ENCODE measurements at places on chromosomes 3 and 15.

GRCh38 chr3:50662408-50662807, 12.3 kb upstream of the DOCK3 start:
- DNase-seq, result no peak

DNA sequence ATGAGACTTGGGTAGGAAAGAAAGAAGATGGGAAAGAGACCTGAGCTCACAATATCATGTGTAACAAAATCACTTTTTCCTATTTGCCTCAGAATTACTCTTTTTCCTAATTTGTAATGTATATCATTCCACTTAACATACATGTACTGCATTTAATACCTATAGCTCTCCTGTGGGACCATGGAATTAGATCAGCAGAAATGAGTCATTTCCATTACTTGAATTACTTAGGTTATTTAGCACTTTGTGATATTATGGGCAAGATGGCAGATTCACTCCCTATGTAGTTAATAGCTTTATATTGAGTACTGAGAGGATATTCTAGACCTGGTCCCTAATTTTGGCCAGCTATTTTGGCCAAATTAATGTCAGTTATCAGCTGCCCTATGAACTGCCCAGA, 70.5 kb downstream of the ZNF609 start:
- DNase-seq, result no peak

- DNase-seq, result no peak
Observed at GRCh38 chr15:35755237-35755802, 209.4 kb upstream of the DPH6 start.

DNA sequence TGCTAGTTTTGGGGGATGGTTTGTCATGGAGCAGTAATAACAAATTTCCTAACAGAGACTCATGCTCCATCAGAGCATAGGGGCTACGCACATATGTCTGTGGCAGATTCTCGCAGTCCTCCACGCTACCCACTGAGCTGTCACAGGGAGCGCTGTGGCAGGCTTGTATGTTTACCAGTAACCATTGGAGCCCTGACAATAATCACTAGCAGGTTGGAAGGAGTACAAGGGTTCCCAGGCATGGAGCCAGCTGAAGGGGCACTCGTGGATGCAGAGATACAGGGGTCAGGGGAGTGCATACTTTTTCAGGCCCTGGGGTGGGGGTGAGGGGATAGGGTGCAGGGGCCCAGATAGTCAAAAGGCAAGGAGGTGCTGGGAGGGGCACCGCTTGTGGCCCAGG, 7.9 kb upstream of the GP9 start:
- no peak for DNase-seq

DNA sequence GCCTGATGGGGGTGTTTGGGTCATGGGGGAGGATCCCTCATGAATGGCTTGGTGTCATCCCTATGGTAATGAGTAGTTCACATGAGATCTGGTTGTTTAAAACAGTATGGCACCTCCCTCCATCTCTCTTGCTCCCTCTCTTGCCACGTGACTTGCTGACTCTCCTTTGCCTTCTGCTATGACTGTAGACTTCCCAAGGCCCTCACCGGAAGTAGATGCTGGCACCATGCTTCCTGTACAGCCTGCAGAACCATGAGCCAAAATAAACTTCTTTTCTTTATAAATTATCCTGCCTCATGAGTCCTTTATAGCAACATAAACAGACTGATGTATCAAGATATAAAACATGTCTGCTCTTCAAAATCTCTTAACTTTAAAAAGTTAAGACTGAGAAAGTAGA, 96.1 kb downstream of the TFDP2 start:
- no peak for DNase-seq

- DNase-seq, result no peak
Observed at GRCh38 chr3:167572991-167573390, 80.8 kb downstream of the WDR49 start.

- DNase-seq, result no peak
Observed at GRCh38 chr3:11636394-11636770, 7.3 kb downstream of the VGLL4 start.

DNA sequence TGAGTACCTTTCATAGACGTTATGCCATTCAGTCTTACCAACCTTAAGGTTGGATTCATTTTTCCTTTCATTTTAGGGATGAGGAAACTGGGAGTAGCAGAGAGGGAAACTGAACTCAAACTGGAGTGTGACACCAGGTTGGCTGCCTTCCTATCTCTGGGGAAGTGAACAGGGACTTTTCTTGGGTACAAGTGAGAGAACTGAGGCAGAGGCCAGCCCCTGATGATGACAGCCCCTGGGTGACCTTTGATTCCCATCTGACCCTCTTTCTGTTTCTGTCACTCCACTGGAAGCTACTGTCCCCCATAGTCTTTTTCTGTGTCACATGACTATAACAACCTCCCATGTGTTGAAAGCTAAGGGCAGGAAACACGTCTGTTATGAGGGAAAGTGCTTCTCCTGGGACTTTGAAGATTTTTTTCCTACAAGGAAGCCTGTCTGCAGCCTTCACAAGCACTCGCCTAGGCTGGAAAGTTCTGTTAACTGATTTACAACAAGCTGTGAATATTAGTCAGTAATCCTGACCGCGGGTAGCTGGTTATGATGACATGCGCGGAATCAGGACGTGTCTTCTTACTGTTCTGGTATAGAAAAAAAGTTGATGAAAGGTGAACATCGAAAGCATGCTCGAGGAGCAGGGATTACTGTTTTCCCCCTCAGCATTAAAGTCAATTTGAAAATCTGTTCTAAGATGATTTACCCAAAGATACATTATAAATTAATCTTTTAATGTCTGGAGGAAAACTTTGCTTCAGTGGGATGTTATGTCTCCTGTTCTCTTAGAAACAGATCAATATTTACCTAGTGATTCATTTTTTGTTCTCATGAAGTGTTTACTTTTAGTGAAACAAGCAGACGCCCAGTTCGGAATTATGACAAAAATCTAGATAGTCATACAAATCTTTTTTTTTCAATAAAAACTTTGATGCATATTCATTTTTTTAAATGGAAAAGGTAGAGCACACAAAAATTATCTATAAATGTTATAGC, 31.5 kb downstream of the ABHD2 start:
- DNase-seq, result no peak

DNA sequence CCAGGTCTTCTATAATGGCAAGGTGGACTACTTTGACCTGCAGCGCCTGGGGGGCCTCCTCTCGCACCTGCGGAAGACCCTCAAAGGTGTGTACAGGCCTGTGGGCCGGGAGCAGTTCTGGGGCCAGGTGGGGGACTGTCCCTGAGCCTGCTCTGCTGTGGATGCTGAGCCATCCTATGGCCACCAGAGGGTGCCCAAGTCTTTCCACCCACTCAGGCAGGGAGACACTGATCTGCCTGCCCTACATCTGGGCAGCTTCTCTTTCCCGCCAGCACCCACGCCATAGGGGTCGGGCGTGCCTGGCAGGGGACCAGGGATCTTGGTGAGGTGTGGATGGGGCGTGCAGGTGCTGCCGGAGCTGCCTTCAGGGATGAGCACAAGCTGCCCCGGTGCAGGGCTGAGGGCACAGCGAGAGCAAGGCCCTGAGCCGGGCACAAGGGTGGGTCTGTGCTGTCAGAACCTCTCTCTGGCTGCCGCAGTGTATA, 14.1 kb downstream of the RNF123 start:
- DNase-seq, result no peak

- DNase-seq, result no peak
Observed at GRCh38 chr15:67397139-67397538, 123.8 kb upstream of the C15orf61 start.

Measured in cerebellar nuclear complex (tissue), 1 donor.